Left ventricle myocardium superior (tissue), 1 donor: ENCODE measurements at places on chromosomes 5 and 9. TPM values are rescaled to one million over a fixed set of nuclear protein-coding genes. Genes with fewer than 3 reads are reported as not detected.
A peak's percentile ranks its signal among the peaks of the same experiment; 100 is the strongest.

SLC6A19 gene
- not detected for total RNA-seq

DMXL1 gene
- 23.6 TPM for total RNA-seq

C5orf63 gene
- 10.9 TPM for total RNA-seq

LHFPL2 gene
- 5.4 TPM for total RNA-seq

ADAM19 gene
- 9.3 TPM for total RNA-seq

ANKRD55 gene
- total RNA-seq: not detected

TMEM252 gene
- total RNA-seq: not detected

CCDC192 gene
- total RNA-seq: not detected

FAM163B gene
- not detected for total RNA-seq

DNA sequence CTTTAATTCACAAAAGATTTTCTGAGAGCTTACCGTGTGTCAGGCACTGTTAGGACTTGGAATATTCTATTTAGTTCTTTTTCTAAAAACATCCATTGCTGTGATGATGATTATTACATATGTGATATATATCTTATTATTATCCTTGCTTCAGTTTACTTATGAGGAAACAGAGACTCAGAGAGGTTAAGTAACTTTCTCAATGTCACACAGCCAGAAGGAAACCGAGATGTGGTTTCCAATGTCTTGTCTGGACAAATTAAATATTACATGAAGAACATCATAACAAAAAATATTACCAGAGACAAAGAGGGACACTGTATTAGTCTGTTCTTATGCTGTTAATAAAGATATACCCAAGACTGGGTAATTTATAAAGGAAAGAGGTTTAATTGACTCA is 125.5 kb upstream of the DAP start:
- DNase-seq: no peak

DNA sequence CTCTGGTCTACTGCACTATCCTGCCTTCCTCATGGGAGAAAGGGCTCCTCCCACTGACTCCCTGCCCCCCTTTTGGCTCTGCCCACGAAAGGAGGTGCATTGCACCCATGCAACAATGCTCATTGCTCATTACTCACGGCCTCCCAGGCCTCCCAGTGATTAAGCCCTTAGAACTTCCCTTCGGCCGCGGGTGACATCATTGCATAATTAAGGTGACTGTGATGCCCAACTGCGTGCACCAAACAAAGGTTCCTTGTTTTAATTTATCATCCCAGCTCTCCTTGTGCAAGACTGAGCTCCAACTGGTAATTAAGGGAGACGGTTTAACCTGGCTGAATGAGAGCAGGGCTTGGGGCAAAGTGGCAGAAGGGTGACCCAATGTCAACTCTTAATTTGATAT is 180.4 kb downstream of the GAS1 start:
- DNase-seq: no peak

DNA sequence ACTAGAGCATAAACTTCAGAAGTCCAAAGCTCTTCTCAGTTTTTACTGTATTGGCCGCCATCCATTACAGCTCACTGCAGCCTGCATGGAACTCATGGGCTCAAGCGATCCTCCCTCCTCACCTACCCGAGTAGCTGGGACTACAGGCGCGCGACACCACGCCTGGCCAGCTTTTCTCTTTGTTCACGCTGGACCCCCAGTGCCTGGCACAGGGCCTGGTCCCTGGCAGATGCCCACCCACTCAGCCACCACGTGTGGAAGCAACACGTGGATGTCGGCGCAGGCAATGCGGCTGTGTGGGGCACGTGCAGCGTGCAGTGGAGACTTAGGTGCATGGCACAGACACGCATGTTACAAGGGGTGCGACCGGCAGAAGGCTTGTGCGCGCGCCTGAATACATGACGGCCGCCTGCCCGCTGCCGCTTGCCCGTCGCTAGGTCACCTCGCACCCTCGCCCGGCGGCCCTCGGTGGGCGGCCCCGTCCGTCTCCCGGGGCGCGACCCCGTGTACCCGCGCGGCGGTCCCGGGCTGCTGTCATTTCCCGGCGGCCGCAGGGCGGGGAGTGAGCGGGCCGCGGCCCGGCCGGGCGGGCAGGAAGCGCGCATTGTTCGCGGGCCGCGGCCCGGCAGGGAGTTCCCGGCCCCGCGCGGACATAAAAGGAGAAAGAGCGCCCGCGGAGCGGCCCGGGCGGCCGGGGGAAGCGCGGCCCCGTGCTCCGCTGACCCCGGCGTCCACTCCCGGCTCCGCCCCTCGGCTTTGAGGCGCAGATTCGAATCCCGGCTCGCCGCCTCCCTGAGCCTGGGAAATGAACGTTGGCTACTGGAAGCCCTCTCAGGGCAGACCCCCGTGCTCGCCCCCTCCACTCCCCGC is 24.1 kb upstream of the PTGS1 start:
- peak; percentile 74 for DNase-seq

GRCh38 chr9:95004411-95005277 is 278.1 kb downstream of the AOPEP start:
- DNase-seq: peak; percentile 82

DNA sequence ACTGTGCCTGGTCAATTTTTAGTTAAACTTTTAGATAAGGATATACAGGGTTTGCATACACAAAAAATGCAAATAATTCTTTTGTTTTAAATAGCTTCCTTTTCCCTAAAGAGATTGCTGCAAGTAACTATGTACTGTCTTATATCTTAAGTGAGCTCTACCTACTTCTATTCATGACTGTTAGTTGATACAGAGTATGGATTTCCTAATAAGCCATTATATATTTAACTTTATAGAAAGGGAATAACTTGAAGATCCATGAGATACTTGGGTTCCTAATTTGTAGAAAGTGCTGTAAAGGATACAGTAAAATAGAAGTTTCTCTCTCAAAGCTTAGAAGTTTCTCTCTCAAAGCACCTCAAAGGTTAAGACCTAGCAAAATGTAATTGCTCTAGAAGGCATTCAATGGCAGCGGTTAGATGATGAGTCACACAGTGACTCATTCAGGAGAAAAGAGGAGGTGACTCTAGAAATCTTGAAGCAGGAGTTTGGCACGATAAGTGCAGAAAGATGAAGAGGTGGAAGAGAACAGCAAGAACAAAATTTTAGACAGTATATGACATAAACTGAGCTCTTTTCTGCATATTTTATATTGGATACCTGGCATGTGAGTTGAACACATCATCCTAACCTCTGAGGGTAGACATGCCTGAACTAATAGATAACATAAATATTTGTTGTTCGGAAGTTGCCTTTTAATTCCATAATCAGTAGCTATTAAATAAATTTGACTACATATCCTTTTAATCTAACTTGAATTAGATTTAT is 5.5 kb upstream of the DNAJC21 start:
- no peak for DNase-seq

DNA sequence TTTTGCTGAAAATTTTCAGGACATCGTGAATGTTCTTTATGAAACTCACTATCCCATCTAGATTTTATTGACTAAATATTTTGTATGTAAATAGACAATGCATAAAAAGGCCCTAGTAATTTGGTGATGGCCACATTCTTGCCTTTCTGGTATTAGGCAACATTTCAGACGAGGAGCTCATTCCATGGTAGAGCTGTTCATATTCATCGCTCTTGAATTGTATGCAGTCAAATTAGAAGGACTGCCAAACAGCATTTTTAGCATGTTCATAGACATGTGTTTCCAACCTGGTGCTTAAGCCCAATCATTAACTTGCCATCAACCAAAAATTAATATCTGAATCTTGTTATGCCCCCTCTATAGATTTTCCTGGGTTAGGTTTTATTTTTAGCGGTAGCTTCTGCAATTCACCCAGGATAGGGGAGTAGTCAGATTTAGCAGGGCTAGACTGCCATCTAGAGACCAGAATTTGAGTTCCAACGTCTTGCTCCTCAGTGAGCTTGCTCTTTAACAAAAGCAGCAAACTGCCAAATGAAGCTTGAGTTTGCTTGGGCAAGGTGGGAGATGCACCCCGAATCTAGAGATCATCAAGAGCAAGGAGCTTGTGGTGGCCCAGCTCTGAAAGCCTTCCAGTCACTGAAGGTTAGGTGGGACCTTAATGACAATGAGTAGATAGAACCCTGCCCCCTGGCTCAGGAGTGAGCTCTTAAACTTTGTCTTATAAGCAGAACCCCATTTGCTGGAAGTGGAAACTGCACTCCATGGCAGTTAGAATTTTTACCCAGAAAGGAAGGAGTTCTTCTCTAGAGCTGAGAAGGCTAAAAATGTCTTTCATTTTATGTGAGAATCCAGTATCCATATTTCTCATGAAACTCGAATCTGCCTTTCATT is 456.2 kb downstream of the RASEF start:
- DNase-seq: no peak

- no peak for DNase-seq
Measured at GRCh38 chr5:68475476-68475983, 260.0 kb downstream of the PIK3R1 start.

- no peak for DNase-seq
Measured at GRCh38 chr9:4321554-4321953, 21.7 kb upstream of the GLIS3 start.

- DNase-seq: peak; percentile 47
Measured at GRCh38 chr9:114348906-114349482, 19.3 kb downstream of the ORM2 start.

DNA sequence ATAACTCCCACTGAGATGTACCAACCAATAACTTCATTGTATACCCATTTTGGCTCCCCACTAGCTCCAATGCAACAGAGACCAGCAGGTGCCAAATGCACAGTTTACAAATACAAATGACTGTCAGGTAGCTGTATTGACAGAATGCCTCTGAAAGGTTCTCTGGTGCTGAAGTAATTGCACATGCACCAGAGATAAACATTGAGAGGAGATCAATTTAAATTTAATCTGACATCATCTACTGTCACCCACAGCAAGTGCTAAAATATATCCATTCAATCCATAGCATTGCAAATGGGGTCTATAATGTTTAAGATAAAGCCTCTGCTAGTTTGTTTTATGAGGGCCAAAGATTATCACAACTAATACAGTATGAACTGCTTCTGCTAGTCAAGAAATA is 80.2 kb downstream of the STX17 start:
- DNase-seq: no peak

DNA sequence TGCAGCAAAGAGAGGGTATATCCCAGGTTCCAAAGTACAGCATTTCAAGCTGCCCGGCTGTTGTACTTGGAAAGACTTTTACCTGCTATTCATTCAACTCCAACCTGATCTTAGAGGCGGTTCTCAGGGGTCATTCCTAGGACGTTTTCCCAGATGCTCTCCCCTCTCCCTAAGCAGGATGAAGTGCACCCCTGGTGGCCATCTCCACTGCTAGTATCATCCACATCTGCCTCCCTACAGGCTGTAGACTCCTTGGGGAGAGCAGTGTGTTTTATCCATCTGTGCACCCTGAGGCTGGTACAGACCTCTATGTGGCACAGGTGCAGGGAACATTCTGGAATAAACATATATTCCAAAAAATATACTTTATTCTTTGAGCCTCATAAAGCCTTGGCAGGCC is 56.8 kb downstream of the PTPN3 start:
- DNase-seq: no peak

DNA sequence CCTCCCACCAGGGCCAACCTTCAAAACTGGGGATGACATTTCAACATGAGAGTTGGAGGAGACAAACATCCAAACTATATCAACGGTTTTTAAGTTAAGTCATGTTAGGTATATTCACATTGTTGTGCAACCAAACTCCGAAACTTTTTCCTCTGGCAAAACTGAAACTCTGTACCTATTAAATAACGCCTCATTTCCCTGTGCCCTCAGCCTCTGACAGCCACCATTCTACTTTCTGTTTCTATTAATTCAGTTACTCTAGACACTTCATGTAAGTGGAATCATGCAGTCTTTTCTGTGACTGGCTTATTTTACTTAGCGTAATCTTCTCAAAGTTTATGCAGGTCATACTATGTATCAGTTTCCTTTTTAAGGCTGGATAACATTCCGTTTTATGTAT is 85.0 kb downstream of the CWC27 start:
- DNase-seq: no peak

- DNase-seq: no peak
Measured at GRCh38 chr5:127098241-127098640, 24.9 kb upstream of the C5orf63 start.

- no peak for DNase-seq
Measured at GRCh38 chr5:100846772-100847171, 56.3 kb downstream of the ST8SIA4 start.

DNA sequence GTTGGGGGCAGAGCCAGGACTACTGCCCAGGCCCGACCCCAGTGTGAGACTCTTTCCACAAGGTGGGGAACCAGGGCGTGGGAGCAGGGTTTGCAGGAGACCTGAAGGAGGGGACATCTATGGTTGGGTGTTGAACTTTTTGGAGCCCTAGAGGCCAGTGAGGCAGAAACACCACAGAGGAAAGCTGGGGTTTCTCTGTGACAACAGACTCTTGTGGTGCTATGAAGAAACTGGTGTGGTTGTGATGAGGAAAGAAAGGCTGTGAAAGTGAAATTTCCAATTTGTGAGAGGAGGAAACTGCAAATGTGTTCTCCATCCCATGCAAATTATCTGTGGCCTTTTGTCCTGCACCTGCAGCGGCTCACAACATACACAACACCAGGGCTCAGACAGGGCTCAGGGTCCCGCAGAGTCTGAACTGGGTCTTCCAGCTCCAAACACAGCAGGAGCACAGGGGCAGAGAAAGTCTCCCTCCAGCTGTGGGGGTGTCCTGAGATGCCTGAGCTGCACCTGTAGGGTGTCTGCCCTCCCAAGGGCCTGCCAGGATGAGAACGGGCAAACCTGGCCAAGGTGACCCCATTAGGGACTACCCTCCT is 51.4 kb upstream of the GRHPR start:
- DNase-seq: no peak

- no peak for DNase-seq
Measured at GRCh38 chr5:121088341-121088740, 624.2 kb downstream of the PRR16 start.

- DNase-seq: no peak
Measured at GRCh38 chr5:74112372-74113195, 486.6 kb downstream of the ARHGEF28 start.

DNA sequence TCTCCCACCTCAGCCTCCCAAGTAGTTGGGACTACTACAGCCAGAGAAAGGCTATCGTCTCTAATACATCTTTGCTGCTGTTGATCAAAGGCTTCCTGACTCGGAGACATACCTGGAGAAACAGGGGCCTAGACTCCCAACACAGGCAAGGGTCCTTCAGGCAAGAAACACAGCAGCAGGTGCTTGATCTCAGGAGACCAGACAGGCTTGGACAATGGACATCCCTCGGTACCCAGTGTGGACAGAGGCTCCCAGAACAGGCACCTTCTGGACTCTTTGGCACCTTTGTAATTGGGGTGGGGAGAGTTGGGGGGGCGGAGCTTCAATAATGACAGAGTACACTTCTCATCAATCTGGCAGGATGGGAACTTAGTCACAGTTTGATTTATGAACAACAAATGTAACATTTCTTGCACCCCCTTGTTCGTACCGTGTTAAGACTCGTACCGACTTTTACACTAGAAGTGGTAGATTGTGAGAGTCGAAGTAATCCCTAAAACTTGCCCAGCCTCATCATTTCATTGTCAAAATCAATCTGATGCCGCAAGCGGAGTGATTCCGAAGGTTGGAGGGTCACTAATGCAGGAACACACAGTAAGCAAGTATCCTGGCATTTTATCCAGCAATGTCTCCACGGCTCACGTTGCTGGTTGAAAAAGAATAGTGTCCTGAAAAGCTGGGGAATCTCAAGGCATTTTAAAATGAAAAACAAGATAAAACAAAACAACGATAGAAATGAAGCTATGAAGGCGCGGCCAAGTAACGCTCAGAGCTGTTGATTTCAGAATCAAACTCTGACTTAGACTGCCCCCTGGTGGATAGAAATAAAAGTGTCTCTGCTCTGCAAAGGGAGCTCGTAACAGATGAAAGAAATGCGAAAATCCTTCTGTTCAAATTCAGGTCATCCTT is 46.4 kb upstream of the STK32A start:
- DNase-seq: no peak
